ENCODE measurements at places on chromosomes 2 and 18.
A peak's percentile ranks its signal among the peaks of the same experiment; 100 is the strongest.

DNA sequence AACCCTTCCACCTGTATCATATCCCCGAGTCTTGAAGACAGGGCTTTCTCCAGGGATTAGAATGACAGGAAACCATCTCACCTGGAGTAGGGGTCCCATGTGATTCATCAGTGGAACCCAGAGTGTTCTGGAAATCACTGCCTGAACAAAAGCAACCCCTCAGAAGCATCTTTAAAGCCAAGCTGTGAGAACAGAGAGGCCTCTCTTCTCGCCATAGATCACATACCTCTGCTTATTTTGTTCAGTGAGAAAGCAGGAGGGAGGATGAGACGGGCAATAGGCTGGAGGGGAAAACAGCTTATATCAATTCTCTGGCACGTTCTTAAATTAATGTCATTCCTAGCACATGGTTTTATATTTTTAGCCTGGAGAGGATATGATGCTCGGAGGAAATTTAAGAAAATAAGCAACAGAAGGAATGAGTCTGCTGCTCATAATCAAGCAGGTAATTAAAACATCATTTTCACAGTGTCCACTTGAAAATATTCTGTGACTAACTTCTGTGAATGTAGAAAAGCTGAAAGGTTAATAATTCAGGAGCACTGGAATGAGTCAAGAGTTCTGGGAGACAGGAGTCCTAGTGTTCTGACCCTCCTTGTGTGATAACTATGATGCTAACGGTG lies 213.6 kb upstream of the SP5 start:
- DNase-seq = no peak

- no peak for DNase-seq
These were observed 117.6 kb downstream of the ZNF407 start for GRCh38 chr18:74715306-74715705.

DNA sequence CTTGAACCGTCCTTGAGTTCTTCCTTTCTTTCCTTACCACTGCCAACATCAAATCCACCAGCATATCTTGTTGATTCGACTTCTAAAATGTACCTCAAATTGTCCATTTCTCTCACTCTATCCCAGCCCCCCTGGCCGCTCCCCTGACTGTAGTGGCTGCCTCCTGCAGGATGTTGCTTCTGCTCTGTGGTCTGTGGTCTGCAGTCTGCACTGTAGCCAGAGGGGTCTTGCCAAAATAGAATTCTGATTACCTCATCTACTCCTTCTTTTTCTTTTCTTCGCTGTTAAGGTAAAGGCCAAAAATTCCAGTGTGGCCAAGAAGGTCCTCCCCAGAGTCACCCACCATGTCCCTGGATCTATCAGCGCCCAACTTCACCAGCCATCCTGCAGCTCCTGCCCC lies 79.5 kb upstream of the ALPP start:
- DNase-seq = no peak

GRCh38 chr2:31138037-31138962 lies at the start of gene GALNT14:
Gene GALNT14, minus strand, starts transcription at chr2:31138440. Its CDS starts 354 bp downstream, at chr2:31138086.
- peak; percentile 44 for DNase-seq

DNA sequence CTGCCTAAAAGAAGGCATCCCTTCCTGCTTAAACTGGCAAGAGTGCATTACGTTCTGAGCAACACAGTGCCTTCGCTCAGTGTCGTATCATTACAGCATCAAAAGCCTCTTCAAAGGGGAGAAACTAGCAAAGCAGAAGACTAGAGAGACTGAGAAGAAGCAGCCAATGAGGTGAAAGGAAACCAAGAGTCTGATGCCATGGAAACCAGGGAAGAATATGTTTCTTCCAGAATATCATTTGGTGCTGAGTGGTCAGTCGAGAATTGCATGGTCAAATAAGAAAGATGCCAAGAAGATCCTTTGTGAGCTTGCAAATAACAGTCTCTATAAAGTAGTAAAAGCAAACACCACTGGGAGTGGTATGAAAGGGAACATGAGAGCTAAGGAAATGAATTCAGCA lies 312.1 kb upstream of the CHST9 start:
- no peak for DNase-seq

GRCh38 chr2:185510060-185510459 lies 228.5 kb upstream of the FSIP2 start:
- DNase-seq = no peak

DNA sequence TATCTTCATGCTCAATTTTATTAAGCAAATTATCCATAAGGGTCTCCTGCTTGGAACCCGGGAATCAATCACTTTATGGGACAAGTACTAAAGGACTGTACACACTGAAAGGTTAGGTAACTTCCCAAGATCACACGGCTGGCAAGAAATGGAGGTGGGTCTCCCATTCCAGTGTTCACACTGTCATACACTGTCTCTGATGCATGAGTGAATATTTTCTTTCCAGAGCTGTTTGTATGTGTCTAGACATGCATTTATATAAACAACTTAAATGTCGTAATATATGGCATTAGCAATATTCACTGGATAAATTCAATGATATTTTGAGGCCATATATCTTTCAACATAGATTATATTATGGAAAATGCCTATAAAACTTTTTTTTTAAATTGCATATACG lies 223.4 kb downstream of the DYM start:
- DNase-seq = no peak

DNA sequence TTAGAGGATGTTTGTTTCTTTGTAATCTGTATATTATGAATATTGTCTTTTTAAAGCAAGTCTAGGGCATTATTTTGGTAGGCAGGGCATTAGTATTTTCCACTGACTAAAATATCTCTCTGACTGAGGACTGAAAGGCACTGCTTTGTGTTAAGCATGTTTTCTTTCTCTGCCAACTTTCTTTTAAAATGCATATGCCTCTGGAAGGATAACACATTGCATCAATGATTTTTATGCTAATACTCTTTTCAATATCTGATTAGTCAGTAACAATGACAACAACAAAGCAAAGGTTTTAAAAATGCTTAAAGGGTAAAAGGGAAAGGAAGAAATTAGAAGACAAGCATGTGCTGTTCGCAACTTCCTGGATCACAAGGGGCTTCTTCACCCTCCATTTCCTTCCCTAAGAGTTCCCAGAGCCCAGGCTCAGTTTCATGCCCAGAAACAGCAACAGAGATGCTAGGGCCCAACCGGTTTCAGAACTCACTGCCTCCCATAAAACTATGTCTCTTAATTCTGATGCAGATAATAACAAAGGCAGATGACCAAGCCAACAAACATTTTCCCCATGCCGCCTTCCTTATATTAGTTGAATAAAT lies 786.8 kb upstream of the ACVR2A start:
- no peak for DNase-seq

- no peak for DNase-seq
These were observed 674.3 kb upstream of the NRXN1 start for GRCh38 chr2:51706220-51706619.

- no peak for DNase-seq
These were observed 120.9 kb upstream of the COL3A1 start for GRCh38 chr2:188853307-188853706.

DNA sequence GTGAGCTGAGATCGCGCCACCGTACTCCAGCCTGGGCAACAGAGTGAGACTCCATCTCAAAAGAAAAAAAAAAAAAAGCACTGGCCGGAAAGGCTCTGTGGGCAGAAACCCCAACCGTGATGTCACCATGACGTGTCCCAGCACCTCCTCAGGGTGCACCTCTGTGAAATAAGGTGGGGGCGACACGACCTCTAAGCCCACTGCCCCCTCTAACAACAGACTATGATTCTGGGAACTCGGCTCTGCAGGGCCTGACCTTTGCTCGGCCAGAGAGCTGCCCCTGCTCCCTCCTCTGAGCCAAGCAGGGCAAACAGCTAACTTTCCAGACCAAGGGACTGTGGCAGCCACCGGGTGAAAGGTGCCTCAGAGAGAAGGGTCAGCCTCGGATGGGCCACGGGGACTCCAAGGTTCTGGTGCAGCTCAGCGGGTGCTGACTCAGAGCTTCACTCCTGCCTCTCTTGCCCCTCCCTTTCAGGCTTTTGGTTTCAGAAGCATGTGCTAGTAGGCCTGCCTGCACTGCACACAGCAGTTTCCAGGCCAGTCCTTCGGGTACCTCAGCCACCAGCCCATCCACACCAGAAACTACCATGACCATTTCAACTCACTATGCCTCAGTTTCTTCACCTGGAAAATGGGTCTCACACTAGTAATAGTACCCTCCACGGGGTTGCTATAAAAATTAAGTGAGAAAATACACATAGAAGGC lies 8.0 kb downstream of the TMBIM1 start:
- DNase-seq = no peak

DNA sequence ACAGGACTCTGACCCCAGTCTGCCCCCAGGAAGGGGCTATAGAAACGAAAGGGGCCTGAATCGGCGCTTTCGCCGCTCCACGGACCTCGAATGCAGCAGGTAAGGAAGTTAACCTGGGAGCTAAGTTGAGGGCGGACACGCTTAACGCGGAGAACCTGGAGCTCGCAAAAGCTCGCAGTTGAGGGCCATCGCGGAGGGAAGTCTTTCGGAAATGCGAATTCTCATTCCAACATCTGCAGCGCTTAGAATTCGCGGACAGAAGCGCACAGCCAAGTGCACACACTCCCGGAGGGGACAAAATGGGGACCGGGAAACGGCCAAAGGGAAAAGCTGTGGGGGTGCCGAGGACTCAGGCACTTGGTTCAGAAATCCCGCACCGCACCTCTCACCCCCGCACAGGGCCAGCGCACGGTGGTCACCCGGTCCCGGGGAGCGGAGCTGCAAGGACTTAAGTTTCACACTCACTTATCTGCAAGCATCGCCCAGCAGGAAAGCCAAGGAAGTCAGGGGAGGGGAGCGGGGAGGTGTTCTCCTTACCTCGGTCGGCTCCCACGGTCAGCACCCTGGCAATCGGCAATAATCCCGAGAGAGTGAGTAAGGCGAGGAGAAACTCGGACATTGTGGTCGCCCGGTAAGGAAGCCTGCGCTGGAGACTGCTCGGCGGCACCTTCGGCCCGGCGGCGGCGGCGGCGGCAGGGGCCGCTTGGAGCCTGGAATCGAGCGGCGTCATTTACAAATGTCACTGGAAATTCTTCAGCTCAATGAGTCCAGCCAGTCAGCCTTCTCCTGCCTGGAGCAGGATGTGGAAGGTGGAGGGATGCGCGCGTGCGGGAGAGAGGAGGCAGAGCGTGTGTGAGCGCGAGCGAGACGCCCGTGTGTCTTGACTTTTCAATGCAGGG lies 456 bp downstream of the LRP1B start:
- peak; percentile 15 for DNase-seq

- DNase-seq = no peak
These were observed 6.5 kb upstream of the LGALSL start for GRCh38 chr2:64447317-64448040.

GRCh38 chr2:8515864-8516533 lies 165.9 kb upstream of the ID2 start:
- no peak for DNase-seq

DNA sequence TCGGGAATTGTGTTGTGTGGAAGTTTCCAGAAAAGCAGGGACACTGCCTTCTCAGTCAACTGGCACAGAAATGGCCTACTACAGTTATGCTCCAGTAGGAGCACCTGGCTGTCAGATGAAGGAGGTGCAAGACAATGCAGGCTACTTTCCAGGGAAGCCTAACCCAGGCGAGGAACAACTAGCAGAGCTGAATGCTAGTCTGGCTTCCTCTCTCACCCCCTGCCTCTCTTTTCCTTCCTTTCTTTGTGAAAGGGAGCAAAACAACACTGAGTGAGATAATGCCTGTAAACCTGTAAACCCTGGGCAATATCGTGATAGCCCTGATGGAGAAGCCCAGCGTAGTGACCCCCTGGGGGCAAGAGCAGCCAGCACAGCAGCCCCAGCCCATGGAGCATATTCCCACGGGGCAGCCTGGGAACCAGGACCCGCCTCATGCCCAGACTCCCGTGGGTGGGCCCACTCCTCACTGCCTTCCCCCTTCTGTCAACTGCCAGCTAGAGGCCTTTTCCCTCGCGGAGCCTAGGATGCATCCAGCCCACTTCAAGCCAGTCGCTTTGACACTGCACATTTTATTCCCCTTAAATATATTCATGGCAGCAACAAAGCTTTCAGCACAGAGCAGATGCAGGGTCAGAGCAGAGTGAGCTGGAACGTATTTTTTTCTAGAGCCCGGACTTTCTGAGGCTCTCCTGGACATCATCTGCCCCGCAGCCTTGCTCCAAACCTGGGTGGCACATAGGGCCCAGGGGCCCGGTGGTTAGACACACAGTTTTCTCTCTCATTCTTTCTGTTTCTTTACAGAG lies 77.0 kb downstream of the PDCL3 start:
- no peak for DNase-seq

GRCh38 chr2:106582148-106583143 lies 95.3 kb downstream of the CD8B2 start:
- peak; percentile 58 for DNase-seq

DNA sequence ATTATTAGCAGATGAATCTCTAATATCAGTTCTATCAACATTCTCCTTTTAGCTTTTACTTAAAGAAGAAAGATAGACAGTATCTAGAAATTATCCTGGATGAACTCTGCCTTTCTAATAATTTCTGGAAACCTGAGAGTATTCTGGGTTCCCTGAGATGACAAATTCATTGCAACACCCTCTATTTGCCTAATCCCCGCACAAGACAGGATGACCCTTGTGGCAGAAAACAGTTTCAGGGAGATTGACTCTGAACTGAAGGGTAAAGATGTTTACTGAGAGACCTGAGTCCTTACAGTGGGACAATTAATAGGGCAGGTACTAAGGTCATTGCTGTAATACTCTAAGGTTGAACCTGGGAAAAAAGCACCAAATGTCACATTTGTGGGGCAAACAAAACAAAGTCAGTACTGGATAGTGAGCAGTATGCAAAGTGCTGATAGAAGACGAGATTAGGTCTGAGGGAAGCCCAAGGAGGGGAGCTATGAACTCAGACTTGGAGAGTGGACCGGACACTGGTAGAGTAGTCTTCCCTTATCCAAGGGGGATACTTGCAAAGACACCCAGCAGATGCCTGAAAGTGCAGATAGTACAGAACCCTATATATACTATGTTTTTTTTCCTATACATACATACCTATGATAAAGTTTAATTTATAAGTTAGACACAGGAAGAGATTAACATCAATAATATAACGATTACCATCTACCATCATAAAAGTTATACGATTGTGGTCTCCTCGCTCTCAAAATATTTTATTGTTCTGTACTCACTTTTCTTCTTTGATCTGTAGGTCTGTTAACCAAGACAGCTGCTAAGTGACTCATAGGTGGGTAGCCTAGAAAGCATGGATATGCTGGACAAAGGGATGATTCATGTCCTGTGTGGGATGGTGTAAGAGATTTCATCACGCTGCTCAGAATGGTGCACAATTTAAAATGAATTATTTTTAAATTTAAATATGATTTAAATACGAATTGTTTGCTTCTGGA lies 148.3 kb upstream of the KLHL14 start:
- no peak for DNase-seq

GRCh38 chr2:230075988-230076631 lies 7.4 kb upstream of the SLC16A14 start:
- no peak for DNase-seq

DNA sequence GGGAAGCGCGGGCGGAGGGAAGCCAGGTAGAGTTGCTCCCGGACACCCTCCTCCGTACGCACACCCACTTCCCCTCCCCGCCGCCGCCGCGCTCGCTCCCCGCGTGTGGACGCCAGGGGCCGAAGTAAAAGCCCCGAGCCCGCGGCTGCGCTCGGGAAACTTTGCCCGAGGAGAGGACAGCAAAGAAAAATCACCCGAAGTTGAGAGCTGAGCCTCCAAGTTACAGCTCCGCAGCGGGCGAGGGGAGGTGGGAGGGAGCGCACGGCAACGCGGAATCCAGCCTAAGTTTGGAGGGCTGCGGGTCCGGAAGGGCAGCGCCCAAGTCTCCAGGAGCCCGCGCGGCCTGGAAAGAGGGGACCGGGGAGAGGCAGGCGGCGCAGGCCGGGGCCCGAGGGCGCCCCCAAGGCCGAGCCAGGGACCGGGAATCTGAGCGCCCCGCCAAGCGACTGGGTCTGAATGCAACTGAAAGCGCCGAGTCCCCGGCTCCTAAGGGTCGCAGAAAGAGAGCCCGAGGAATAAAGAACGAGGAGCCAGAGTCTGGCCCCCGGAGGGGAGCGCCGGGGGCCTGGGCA lies 706 bp upstream of the BCL11A start:
- peak; percentile 33 for DNase-seq
